ENCODE measurements at places on chromosomes 2 and 18.

GRCh38 chr18:46632401-46633071 lies 24.5 kb downstream of the LOXHD1 start:
- DNase-seq = no peak

- no peak for DNase-seq
Measured at GRCh38 chr2:42367835-42368234, 6.8 kb upstream of the COX7A2L start.

GRCh38 chr2:215868846-215869543 lies 144.4 kb downstream of the MREG start:
- no peak for DNase-seq

DNA sequence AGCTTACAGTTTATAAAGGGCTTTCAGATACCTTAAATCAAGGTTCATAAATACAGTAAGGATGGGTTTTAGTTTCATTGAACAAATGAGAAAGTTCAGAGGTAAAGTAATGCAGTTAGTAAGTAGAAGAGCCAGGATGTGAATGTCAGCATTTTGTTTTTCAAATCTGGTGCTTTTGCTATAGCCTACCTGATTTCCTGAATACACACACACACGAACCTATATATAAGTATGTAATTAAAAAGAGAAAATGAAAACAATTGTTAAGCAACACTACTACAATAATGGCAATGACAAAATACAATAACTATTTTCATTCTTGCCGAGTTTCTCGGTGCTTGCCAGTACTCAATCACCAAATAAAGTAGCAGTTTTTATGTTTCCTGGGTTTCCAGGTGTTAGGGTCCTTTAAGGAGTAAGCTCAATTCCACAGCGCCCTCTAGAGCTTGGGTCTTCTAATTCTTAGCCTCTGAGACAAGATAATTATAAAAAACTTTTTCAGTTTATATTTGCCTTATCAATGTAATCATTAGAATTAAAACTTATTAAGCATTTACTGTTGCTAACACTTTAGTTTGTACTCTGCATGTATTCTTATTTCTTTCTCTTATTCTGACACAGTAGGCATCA lies 512.9 kb upstream of the ACVR2A start:
- peak; percentile 7 for DNase-seq

DNA sequence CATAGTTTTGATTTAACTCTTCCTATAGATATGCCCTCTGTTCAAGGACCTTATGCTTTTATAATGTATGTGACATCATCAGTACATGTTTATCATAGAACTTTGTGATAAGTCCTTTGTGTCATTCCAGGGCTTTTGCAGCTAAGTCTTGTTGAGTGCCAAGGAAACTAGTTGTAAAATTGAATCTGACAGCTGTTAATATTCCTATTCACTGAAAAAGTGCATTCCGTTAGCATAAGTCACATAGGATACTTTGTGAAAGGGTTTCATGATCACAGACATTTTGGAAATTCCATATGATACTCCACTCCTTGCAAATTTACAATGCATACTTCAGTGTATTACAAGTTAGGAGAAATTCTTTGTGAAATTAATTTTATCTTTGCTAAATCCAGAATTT lies 503.4 kb downstream of the CCDC85A start:
- no peak for DNase-seq

GRCh38 chr2:129396980-129397599 lies 582.4 kb upstream of the RAB6C start:
- DNase-seq = no peak

DNA sequence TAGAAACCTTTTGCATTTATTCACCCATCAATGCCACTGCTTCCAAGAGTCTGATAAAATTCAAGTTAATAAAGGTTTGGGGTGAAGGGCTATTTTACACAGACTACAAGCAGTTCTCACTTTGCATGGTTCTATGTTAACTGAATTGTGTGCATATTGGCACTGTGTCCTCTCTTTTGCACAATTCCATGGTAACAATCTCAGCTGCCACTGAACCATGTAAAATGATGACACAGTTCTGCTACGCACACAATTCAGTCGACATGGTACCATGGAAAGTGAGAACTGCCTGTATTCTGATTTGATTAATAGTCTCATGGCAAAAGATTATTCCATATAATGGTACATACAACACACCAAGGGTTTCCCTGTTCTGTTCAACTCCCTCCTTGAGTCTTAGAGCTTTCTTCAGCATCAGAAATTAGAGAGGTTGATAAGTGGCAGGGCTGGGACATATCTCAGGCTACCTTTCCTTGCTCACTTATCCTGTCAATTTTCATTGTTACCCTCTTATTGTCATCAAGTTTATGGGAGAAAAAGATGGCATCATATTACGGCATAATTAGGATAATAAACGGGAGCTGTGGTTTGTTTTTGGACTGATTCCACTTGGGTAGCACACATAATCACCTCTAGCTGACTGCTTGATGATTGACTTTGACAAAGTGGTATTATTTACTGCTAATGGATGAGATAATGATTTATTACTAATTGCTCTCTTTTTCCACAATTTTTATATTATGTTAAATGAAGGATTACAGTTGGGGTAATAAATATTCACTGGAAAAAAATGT lies 139.3 kb upstream of the CREB1 start:
- no peak for DNase-seq

- DNase-seq = no peak
Measured at GRCh38 chr2:233082931-233083755, 23.0 kb downstream of the INPP5D start.

- DNase-seq = no peak
Measured at GRCh38 chr2:27855476-27855875, 34.7 kb downstream of the RBKS start.

- DNase-seq = no peak
Measured at GRCh38 chr18:2459886-2460285, 111.4 kb downstream of the METTL4 start.

DNA sequence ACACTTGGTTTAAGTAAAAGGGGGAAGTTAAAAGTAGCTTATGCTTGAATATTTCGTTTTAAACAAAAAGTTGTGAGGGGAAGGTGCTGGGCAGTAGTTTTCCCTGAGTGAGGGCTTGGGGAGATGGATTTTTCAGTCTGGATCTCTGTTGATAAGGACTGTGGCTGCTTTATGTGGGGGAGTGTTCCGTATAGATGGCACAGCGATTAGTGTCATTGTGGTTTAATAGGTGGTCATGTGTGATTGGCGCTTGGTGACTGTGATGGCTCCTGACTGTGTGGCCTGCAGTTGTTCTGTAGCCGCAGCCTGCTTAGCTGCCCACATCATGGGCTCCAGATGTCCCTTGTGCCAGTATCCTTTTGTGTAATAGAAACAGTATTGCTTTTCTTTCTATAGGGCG lies 156.2 kb downstream of the WDSUB1 start:
- no peak for DNase-seq

- DNase-seq = no peak
Measured at GRCh38 chr2:201639205-201639604, 4.1 kb downstream of the TMEM237 start.

DNA sequence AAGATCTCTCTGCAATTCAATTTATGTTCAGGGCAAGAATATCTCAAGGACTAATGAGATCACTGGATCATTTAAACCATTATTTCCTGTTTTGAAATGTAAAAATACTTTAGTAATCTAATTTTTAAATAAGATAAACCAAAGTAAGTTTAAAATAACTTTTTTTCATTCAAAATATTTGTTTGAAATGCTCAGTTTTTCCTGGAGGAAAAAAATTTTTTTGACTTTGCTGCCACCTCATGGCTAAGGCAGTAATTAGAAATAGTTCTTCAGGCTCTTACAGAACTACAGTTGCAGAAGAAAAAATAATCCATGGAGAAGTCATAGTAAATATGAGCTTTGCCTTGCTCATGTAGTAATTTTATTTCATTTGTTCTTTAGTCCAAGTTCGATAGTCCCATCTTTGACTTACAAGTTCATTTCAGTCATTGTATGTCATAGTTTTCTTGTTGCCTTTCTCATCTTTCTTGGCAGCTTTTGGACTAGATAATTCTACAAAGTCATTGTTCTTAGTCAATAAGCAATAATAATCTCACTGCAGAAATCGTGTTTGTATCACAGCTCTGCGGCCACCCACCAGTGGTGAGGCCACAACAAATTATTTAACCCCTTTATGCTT lies 127.4 kb downstream of the DPP4 start:
- no peak for DNase-seq

GRCh38 chr2:104378853-104379374 lies 475.0 kb upstream of the POU3F3 start:
- no peak for DNase-seq

DNA sequence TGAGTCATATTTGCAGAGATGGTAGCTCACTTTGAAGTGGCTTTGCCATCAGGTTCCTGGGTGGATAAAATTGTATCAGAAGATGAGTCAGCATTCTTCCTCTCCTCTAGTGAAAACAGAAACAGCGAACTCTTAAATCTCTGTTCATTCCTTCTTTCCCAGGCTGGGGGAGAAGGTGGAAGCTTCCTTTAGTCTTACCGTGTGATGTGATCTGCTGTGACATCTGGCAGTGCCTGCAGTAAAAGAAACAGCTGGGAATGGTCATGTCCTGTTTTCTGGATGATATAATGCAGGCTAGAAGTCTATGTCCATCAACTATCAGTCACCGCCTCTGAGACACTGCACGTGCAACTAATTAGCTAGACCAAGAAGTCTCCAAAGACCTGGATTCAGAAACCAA lies 171.6 kb downstream of the VAPA start:
- no peak for DNase-seq

GRCh38 chr2:134421556-134422328 lies 167.9 kb downstream of the MGAT5 start:
- DNase-seq = no peak

- DNase-seq = no peak
Measured at GRCh38 chr2:195304310-195304709, 352.7 kb upstream of the SLC39A10 start.

DNA sequence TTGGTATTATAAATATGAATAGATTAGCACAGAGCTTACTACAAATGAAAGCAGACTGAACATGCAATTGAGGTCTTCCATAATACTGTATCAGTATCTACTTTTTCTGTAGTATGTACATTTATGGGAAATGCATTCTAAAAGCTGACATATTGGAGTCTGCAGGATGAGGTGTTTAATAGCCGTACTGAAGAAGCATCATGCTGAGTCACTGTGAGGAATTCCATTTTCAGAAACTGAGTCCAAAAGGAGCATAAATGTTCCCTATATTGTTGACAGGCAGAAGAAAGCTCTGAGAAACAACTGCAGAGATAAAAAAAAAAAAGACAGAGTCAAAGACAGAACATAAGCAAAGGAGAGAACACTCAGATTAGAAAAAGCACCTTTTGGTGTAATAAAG lies 366.7 kb upstream of the SPHKAP start:
- DNase-seq = no peak

GRCh38 chr2:197298609-197299008 lies 12.0 kb downstream of the ANKRD44 start:
- DNase-seq = no peak

- DNase-seq = no peak
Measured at GRCh38 chr2:240198226-240198625, 57.8 kb upstream of the OTOS start.

DNA sequence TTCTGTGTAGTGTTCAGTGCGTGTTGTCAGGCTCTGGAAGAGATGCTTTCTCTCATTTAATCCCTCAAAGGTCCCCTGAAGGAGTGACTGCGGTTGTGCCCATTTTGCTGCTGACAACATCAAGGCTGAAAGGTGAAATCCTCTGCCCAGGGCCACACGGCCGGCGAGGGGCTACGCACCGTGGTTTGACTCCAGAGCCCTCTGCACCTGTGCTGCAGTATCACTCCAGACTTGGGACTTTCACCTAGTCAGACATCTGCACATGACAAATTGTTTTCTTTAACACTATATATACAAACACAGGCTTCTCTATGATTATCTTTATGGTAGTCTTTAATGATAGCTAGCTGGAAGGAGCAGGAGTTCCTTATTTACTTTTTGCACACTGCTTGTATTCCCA lies 90.2 kb downstream of the ARMC9 start:
- DNase-seq = no peak

DNA sequence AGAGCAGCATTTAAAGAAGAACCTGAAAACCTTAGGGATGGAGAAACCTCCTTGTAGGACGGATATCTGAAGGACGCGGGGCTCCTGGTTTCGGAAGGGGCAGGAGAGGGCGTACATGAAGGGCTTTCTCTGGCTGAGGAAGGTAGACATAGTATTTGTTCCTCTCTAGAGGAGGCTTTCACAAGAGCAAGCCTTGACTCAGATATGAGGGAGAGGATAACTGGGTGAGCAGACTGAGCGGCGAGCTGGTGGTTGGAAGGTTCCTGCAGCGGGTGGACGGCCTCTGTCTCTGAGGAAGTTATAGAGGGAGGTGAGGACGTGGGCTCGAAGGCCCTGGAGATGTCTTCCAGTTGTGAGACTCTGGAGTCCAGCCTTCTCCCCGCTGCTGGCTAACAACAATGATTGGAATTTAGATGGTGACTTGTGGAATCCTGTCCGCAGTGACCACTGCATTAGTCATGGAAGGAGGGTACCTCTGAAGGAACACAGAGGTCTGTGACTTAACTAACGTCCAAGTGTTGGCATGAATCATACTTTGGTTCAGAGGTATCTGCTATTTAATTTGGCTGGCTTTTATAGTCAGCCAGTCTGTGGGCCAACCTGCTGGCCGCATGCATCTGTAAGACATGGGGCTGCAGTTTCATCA lies 80.9 kb downstream of the ASAP2 start:
- no peak for DNase-seq

GRCh38 chr18:48324651-48325050 lies 84.5 kb downstream of the ZBTB7C start:
- no peak for DNase-seq
